Right forelimb (tissue), 1 donor: ENCODE measurements at places on chromosomes 6 and 20.

DNA sequence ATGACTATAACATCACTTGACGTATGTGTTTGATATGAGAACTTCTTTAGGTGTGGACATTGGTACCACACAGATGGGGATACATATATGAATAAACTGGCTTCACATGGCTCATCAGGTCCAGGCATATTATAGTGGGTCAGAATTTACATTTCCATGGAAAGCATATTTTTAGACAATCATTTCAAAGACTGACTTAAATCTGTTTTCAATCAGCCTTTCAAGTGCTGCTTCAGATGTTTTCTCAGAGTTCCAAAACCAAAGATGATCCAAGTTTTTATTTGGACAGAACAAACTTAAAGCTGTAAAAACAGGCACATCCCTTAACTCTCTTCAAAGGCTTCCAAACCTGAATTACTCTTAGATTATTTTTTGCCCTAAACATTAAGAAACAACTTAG, 88.1 kb downstream of the PRSS35 start:
- DNase-seq = no peak

GRCh38 chr6:89347825-89348224, 4.7 kb downstream of the UBE2J1 start:
- DNase-seq = no peak

GRCh38 chr20:48837014-48837413, 9.2 kb upstream of the PREX1 start:
- DNase-seq = no peak

GRCh38 chr20:60806354-60806753, 445.7 kb upstream of the CDH4 start:
- DNase-seq = no peak

- DNase-seq = no peak
These were observed 63.0 kb downstream of the HIVEP1 start for GRCh38 chr6:12075067-12075563.

DNA sequence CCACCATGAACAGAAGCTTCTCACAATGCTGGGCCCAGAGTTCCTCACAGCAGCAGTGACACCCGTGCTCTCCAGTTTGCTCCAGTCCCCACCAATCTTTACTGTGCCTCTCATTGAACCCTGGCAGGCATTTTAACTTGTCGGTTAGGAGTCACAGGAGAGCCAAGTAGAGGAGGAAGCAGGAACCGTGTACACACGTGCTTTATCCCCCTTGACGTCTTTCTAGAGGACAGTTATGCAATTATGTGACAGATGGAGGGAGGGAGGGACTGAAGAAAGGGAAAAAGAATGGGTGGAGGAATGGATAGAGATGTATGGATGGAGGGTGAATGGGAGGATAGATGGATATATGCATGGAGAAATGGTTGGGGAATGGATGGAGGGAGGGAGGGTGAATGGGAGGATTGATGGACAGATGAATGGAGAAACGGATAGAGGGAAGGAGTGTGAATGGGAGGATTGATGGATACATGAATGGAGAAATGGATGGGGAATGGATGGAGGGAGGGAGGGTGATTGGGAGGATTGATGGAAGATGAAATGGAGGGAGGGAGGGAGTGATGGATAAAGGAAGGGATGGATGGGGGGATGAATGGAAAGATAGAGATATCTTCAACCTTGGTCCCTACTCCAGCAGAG, 26.0 kb downstream of the RBM38 start:
- DNase-seq = no peak

DNA sequence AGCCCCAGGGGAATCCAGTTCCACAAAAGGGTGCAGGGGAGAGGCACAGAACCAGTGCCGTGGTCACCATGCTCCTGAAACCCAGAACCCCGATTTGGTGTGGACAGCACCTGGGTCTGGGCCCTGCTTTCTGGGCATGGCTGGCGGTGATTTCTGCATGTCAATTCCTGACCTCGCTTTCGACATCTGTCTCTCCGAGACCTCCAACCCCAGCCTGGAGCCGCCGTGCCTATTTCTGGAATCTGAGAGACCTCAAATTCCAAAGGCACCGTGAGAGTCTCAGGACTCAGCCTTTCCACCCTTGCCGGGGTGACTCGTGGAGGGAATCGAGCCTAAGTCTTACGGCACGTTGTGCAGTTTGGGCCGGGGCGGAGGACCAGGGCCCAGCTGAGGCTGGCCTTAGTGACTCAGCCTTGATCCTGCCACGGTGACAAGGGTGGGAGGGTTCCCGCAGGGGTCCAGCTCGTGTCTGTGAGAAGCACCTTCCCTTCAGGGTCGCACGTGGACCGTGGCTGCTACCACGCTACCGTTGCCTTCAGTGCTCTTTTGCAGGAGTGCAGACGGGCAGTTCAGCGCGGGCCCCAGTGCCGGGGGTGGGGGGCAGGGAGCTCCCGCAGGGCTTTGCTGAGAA, 133.7 kb downstream of the PXDC1 start:
- DNase-seq = no peak

- no peak for DNase-seq
These were observed 75.9 kb upstream of the SPACA1 start for GRCh38 chr6:87971605-87972262.

- DNase-seq = no peak
These were observed 48.4 kb downstream of the CEP43 start for GRCh38 chr6:167047554-167047953.

GRCh38 chr6:150229436-150230163, 86.8 kb downstream of the PPP1R14C start:
- no peak for DNase-seq

DNA sequence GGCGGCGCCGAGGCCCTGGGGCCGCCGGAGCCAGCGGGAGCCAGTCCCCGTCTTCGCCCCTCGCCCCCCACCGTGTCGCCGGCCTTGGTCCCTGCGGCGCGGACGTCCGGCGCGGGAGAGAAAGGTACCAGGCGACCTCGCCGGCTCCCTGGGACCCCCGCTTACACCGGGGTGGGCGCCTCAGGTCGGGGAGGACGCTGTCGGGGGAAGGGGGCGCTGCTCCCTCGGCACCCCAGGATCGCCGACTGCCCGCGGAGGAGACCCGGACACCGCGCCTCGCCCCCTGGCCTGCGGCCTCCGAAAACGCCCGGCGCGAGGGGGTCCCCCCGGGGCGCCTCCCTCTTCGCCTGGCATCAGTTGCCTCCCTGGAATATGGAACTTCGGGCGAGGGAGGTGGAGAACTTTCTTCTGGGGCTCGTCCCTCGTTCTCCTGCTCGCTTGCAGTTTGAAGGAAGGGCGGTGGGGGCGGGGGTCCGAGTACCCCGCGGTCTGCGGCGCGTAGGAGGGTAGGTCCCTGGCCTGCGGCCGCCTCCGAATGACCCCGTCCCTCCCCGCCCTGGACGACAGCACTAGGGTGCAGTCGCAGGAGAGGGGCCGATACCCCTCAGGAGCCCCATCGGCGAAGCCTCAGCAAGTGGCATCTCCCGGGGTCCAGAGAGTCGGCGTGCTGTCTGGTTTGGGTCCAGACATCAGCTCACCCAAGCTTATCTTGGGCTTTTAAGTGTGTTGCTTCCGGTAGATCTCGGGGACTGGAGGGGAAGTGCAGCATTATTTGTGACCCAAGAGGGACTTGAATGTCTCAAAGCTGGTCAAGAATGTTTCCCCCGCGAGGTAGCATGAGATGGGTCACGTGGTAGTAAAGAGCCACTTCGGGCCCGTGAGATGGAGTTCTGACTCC, 549 bp downstream of the ANKRD6 start:
- peak; percentile 54 for DNase-seq

GRCh38 chr6:134466771-134467525, 149.0 kb upstream of the SGK1 start:
- DNase-seq = no peak

- DNase-seq = no peak
These were observed 19.7 kb downstream of the ZBP1 start for GRCh38 chr20:57600320-57601210.

DNA sequence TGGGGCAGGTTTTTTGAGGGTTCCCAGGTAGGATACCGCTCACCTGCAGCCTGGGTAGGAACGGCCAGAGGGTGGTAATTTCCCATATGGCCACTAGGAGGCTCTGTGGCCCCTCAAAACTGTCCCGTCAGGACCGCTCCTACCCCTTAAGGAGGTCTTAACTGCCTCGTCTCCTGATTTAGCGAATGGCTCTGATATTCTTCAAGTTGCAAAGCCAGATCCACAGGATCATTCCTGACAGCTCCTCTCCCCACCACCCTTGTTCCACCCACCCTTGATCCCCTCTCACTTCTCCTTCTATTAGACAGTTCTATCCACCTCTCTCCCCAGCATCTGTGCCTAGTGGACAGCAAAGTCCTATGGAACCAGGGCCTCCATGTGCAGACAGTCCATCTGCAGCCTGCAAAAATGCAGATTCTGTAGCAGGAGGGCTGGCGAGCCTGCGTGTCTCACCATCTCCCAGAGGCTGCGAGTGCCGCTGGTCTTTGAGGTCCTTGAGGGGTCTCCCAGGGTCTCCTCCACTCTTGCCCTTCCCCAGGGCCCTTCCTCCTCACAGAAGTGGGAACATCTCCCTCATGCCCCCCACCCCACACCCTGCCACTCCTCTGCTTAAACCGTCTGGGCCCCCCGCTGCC, 34.3 kb upstream of the ZBP1 start:
- DNase-seq = peak; percentile 77

- no peak for DNase-seq
These were observed 115.1 kb downstream of the JAG1 start for GRCh38 chr20:10558635-10559187.

- DNase-seq = no peak
These were observed 94.0 kb upstream of the SPTLC3 start for GRCh38 chr20:12914804-12915203.

- no peak for DNase-seq
These were observed 52.3 kb downstream of the TSPYL4 start for GRCh38 chr6:116201538-116201937.

- DNase-seq = no peak
These were observed 157.4 kb downstream of the HACE1 start for GRCh38 chr6:104702126-104702841.

GRCh38 chr6:111105578-111105977, 18.3 kb downstream of the SLC16A10 start:
- no peak for DNase-seq

GRCh38 chr6:122285292-122285913, 114.0 kb upstream of the HSF2 start:
- DNase-seq = no peak

- no peak for DNase-seq
These were observed 14.7 kb downstream of the DSE start for GRCh38 chr6:116385459-116385802.

- DNase-seq = no peak
These were observed 219.3 kb upstream of the PREP start for GRCh38 chr6:105622226-105622625.

- no peak for DNase-seq
These were observed 574.3 kb downstream of the COL12A1 start for GRCh38 chr6:74631564-74631963.

- no peak for DNase-seq
These were observed at the start of gene LIME1 for GRCh38 chr20:63735859-63736718. Gene LIME1, plus strand, starts transcription at chr20:63736664. Its CDS starts 886 bp downstream, at chr20:63737550.

DNA sequence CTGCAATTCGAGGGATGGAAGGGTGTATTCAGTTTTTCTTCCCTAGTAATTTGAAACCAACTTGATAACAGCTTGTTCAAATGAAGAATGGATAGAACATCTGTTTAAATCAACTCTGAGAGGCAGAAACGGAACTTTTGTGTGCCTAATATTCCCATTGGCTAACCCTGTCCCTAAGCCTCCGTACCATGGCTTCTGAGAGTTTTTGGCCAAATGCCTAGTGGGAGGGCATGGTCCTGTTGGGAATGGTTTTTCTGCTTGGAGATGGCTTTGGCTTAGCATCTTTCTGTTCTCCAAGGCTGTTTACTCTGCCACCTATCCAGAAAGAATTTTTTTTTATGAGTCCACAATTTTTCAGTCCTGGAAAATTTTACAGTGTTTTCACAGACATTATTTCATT, 126.7 kb upstream of the MLIP start:
- DNase-seq = no peak

DNA sequence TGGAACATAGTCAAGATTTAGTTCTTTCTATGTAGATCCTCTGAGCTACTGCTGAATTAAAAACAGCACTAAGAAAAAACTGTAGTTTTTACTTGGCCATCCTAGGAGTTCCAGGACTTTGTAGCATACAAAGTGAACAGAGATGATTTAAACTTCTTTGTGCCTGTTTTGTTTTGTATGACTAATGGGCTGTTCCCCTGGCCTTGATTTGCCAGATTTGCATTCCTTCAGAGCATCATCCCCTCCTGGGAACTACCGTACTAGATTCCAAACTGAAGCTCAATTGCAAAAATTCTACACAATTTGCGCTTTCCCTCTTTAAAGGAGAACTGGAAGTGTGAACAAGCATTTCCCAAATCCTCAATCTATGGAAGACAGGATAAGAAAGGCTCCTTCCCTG, 23.1 kb downstream of the ACOT13 start:
- no peak for DNase-seq

DNA sequence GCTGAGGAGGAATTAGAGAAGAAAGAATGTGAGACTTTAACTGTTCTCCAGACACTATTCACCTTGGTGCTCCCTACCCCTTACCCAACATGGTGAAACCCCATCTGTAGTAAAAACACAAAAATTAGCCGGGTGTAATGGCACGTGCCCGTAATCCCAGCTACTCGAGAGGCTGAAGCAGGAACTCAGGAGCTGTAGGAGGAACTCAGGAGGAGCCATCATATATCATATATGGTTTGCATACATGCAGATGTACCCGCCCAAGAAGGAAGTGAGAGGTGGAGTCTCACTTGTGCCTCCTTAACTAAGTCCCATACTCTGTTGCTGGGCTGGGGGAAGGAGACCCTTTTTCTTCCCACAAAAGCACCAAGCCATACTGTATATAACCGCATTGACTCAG, 35.5 kb upstream of the ME1 start:
- DNase-seq = no peak

- DNase-seq = no peak
These were observed 78.3 kb upstream of the SRSF6 start for GRCh38 chr20:43379239-43379917.

- no peak for DNase-seq
These were observed 978 bp downstream of the WFDC6 start for GRCh38 chr20:45538209-45538799.

GRCh38 chr20:41276317-41276751, 41.2 kb downstream of the ZHX3 start:
- DNase-seq = no peak

GRCh38 chr6:40912158-40912946, 126.7 kb downstream of the UNC5CL start:
- peak; percentile 47 for DNase-seq

DNA sequence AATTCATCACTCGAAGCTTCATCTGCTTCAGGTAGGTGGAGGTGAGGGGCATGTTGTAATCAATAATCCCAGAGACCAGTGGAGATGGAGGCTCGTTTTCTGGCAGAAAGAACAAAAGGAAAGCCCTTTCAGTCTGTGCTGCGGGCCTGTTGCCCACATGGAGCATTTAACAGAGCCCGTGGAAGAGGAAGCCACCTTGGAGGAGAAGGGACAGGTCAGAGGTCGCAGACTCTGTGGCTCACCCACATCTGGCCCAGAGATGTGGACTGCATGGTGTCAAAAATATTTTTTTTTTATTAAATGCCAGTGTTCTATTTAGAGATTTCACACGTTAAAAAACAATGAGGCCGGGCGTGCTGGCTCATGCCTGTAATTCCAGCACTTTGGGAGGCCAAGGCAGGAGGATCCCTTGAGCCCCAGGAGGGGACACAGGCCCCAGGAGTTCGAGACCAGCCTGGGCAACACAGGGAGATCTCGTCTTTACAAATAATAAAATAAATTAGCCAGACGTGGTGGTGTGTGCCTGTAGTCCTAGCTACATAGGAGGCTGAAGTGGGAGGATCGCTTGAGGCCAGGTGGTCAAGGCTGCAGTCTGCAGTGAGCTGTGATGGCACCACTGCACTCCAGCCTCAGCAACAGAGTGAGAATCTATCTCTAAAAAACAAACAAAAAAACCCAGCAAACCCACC, 73.6 kb downstream of the NOL4L start:
- DNase-seq = no peak
